ENCODE measurements at places on chromosomes 5 and 9.

DNA sequence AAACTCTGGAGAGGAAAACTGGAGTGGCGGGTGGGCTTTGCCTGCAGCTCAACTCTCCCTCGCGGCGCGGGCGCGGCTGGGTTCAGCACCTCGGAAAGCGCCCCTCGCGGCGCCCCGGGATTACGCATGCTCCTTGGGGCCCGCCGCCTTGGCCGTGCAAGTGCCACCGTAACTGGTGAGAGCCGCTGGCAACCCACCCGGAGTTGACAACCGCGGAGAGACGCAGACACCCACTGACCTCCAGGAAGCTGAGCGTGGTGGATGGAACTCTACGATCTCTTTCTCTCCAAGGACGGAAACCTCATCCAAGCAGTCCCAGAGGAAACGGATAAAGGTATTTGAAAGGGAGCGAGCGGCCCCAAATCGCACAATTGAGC, 194 bp upstream of the RXFP3 start:
- no peak for ATAC-seq

- peak; percentile 17 for ATAC-seq
Measured at GRCh38 chr9:90801973-90802322, 329 bp downstream of the SYK start.

DNA sequence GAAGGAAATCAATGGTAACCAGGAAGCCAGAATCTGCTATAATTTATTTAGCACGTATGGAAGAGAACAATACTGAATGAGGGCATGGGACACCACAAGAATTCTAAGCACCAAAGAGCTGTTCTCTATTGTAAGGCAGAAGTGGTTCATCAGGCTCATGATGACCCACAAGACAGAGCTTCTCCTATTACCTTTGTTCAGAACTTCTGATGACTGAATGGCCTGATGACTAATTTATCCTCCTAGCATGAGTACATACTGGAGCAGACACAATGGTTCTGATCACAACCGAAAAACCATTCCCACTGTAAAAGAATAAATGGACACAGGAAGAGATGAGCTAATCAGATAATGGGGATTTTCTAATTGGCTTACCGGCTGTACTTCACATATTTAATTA, 329.8 kb upstream of the PDE4D start:
- ATAC-seq, result no peak

GRCh38 chr5:170135796-170136490, 30.2 kb downstream of the FOXI1 start:
- no peak for ATAC-seq

DNA sequence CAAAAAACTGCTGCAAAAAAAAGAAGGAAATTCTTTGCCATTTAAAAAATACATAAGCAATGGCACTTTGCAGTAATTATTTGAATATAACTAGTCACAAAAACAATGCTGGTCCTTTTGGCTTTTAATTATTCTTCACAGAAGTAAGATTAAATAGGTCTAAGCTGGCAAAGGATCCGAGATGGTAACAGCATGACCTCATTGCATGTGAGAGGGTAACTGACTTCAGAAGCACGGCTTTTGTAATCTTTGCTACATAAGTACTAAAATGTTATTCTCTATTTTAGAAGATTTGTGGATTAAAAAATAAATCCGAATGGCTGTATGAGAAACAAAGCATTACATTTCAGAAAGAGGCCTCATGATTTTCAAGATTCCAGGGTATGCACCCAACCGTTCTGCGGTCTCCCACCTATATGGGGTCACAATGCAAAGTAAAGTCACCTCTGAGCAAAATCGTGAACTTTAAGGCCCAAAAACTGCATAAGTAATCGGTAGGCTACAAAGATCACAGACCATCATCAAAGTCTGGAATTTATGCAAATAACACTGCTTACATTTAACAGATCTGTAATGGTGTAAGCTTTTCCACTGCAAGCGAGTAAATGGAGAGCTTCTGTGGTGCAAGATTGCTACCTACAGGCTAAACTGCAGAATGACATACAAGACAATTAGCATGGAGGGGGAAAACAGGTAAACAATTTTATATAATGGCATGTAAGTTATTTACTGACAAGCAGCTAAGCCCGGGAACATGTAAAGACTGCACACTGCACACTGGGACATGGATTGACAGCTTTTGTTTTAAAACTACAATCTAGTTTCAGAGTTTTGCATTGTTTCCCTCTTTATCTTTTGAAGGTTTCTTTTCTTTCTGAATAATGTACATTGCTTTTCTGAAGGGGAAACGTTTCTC, 231.6 kb downstream of the SLF1 start:
- peak; percentile 84 for ATAC-seq
